ENCODE measurements at places on chromosomes 6 and 20.

- no peak for DNase-seq
These were observed 50.3 kb downstream of the CDS2 start for GRCh38 chr20:5177071-5177470.

GRCh38 chr6:150599199-150600009 is at the start of gene PLEKHG1:
Gene PLEKHG1 (plus strand): TSS chr6:150599885. CDS start chr6:150733682, 133,797 bp downstream.
- DNase-seq = peak; percentile 28

GRCh38 chr6:13412639-13413465 is 74.5 kb downstream of the GFOD1 start:
- DNase-seq = no peak

- no peak for DNase-seq
These were observed 131.0 kb downstream of the ID4 start for GRCh38 chr6:19968201-19968600.

DNA sequence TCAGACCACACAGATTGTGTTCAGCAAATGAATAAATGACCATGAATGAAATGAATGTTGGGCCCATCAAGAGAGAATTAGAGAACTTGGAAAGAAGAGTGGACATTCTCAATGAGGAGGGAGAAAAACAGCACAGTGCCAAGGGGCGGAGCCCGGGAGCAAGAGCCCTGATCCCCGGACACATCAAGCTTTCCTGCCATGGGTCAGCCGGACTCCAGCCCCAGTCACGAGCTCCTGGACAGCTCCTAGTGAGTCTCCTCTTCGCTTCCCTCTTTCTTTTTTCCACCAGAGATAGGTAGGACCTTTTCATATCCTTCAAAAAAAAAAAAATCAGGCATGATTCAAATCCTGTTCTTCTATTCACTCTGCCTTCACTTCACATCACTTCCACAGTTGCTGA is 274.2 kb downstream of the NRN1 start:
- DNase-seq = no peak

DNA sequence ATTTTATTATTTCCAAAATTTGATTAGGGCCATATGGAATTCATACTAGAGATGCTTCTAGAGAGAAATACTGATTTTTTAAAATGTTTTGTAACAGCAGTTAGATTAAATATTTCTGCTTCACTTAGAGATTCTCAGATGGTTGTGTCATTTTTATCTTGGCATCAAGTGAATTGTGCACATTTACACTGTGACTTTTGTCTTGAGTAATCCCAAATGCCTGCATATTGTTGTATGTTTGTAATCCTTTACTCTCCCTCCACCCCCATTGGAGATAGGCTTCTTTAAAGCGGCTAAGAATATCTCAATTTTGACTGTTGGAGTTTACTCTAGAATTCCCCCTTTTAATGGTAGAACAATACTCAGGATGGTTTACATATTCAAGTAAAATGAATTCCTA is 19.0 kb downstream of the STX16 start:
- no peak for DNase-seq

DNA sequence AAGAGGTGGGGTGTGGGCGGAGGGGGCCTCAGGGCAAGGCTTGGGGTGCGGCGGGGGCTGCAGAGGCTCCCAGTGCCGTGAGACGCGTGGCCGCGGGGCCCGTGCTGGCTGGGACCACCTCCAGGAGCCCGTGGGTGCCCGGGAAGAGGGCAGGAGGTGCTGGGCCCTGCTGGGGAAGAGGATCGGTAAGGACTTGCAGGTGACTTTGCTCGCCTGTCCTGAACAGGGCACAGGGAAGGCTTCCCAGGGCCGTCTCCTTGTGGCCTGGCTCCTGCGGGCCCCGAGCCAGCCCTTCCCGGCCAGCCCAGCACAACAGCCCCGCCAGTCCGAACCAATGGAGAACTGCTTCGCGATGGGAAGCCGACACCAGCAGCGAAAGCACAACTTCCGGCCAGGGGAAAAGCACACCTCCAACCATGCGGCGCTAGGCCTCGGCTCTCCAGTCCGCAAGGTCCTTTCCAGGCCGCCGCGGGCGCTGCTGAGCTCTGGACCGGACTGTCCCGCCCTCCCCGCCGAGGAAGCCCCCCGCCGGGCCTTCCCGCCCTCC is 32.3 kb downstream of the IRF4 start:
- no peak for DNase-seq

DNA sequence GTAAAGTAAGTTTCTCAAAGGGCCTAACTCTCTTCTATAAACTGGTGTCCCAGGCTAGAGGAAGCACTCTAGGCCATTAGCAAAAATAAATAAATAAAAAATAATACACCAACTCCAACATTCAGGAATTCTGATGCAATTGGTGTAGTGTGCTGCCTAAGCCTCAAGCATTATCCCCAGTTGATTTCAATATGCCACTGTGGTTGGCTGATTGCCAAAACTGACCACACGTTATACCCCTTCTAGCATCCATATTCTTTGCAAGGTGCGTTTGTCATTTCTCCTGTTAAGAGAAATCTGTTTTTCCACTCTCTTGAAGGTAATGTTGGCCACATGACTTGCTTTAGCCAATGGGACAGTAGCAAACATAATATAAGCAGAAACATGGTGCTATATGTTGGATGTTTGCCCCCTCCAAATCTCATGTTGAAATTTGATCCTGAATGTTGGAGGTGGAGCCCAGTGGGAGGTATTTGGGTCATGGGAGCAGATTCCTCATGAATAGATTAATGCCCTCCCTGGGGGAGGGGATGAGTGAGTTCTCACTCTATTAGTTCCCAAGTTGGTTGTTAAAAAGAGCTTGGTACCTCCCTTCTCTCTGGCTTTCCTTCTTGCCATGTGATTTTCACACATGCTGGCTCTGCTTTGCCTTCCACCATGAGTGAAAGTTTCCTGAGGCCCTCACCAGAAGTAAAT is 71.9 kb upstream of the PLCB4 start:
- DNase-seq = no peak

GRCh38 chr6:35710241-35710847 is 21.6 kb upstream of the FKBP5 start:
- DNase-seq = no peak

- DNase-seq = no peak
These were observed 5.4 kb downstream of the CITED2 start for GRCh38 chr6:139369068-139369467.

GRCh38 chr6:56656466-56656865 is 13.8 kb upstream of the DST start:
- no peak for DNase-seq

GRCh38 chr6:24613361-24614042 is 32.5 kb downstream of the KIAA0319 start:
- no peak for DNase-seq

DNA sequence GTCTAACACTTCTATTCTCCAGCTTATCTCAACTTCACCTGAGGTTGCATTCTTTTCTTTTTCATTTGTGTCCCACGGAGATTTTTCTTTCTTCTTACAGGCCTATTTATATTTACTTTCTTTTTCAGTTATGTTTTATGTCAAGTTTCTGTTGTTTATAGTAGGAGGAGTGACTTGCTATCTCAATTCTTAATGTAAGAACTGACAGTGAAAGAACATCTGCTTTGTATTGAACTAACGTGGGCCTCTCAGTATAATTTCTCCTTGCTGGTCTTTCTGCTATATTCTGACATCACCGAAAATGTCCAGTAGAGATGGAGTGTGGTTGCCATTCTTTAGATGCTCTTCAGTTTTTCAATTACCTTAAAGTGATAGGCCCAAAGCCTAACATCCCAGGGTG is 521.7 kb downstream of the EPM2A start:
- DNase-seq = no peak

GRCh38 chr20:57807401-57808263 is 97.8 kb upstream of the PMEPA1 start:
- DNase-seq = no peak

DNA sequence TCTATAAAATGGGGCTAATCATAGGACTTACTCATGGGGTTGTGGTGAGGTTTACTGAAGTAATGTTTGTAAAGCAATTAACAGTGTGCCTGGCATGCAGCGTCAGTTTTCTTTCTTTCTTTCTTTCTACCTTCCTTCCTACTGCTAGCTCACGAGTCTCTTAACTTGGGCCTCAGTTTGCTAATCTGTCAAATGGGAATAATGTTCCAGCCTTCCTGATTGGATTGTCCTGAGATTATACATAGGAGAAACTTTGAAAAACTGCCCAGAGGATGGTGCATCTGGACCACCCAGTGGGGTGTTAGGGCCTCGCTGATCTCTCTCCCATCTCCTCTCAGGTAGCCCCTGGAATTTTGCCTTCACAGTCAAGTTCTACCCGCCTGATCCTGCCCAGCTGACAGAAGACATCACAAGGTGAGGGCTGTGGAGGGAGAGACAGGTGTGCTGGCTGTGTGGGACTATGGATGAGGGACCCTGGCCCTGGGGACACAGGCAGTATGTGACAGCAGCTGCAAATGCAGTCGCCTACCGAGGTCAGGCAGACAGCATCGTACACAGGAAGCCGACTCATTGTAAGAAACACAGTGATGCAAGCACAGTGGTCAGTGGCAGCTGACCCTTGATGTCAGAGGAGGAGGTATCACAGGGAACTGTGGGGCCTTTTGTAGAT is 27.5 kb downstream of the EPB41L1 start:
- DNase-seq = no peak

DNA sequence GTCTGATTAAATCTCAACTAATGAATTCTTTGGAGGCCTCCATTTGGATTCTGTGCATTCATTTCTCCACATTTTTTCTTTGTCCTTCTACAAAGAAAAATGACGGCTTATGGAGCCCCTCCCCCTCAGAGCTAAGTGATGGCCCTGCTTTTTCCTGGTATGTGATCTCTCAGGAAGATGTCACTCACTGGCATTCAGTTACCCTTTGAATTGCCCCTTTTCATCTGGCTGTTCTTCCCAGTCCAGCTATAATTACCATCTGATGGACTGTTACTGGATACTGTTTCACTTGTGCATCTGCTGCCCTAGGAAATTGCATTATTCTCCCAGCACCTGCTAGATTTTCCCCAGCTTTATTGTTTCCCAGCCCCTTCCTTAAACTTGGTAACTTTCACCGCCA is 151.9 kb downstream of the CFAP61 start:
- DNase-seq = no peak

GRCh38 chr6:21079468-21080048 is 514.0 kb upstream of the SOX4 start:
- DNase-seq = no peak

DNA sequence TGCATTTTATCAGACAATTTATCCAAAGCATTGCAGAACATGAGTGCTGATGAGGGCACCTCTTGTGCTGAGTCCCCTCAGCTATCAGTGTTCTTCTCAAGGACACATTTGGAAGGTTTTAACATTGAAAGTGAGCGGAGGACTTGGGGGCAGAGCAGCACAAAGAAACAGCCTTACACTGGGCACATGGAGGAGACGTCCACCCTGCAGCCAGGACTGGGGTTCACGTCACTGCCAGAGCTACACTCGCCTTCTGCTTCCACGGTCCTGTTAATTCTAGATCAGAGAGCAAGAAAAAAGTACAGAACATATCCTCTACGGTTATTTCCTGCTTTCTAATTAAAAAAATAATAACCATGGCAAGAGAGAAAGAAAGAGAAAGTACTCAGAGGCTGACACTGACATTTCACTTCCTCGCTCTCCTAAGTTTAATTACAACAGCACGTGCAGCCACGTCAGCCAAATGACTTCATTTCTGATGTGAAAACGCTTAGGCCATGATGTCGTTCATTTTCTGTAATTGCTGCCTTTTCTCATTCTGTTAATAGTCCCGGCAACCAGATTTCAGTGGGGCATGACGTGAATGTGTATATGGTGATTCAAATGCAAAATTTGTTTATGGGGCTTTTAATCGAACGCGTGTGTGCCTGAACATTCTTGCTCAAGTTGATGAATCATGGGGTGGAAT is 5.1 kb downstream of the PRND start:
- DNase-seq = peak; percentile 18

DNA sequence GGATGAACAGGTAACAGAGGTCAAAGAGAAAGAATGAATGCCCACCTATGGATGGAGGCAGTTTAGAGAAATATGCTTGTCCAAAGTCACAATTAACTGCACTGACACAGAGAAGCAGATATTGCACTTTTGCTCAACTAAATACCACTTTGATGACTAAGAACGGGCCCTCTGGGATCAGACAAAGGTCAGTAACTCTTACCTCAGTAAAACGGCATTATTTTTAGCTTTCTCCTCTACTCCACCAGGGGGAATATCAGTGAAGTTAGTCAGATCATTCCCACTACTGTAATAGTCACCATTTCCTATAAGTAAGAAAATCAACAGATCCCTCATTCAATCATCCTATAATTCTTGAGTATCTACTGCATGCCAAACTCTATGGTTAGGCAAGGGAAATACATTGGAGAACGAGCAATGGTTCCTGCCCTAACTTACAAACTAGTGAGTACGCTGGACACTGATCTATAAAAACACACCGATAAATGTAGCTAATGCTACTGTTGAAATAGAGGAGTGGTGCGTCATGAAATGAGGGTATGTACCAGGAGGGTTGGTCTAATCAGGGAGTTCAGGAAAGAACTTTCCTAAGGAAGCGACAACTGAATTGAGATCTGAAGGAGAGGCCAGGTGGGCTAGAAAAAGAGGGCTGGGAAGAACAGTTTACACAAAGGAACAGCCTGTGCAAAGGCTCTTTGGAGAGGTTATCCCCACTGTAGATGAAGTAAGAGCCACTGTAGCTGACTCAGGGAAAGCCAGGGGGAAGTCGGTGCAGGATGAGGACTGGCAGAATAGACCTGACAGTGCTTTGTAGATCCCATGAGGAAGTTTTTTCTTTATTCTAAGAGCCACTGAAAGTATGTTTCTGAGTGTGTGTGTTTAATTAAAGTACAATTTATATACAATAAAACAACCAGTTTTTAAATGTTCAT is 9.2 kb downstream of the ECI2 start:
- DNase-seq = no peak

DNA sequence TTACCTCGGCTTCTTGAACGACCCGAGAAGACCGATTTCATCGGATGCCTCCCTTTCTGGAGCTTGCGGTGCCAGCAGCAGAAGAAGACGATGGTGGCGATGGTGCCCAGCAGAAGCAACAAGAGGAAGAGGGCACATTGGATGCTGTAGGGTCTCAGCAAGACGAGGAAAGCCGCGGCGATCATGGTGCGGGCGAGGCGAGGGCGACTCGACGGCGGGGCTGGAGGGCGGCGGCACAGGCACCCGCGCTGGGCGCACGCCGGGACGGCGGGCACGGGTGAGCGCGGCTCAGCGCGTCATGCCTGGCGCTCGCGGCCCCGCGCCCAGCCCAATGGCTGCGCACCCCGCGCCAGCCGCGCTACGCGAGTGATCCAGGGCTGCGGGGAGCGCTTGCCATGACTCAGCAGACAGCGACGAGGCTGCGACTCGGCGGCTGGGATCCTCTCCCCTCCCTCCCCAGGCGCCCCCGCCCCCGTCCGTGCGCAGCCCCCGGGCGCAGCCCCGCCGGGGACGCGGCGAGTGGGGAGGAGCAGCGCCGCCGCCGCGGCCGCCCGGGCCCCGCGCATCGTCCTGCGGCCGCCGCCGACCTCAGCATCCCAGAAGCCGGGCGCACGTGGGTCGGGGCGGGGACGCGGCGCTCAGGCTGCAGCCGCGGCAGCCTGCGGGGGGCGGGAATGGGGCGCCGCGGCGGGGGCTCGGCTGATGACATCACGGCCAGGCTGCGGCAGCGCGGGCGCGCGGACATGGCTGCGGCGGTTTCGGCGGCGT is at the start of gene BEND6:
BEND6 (plus strand) TSS at position 705 of the 768 bp plus-strand sequence. CDS start 26,704 bp downstream, outside the sequence.
- DNase-seq = peak; percentile 9

All from activated CD4-positive, alpha-beta T cell treated with anti-CD3 and anti-CD28 coated beads for 4 hours (primary cell).